ENCODE measurements at places on chromosomes 2 and 18.

DNA sequence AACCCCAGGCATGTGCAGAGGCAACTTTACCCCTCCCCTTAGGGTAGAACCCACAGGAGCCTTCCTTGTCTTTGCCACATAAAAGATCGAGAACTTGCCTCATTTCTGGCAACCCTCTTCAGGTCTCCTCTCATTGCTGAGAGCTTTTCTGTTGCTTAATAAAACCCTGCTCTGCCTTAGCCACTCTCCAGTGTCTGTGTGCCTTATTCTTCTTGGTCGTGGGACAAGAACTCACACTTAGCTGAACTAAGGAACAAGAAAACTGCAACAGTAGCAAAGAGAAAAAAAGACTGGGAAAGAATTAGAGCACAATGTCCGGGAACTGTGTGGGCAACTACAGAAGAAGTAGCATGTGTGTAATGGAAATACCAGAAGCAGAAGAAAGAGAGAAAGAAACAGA is 56.2 kb upstream of the SMIM21 start:
- DNase-seq, result no peak

DNA sequence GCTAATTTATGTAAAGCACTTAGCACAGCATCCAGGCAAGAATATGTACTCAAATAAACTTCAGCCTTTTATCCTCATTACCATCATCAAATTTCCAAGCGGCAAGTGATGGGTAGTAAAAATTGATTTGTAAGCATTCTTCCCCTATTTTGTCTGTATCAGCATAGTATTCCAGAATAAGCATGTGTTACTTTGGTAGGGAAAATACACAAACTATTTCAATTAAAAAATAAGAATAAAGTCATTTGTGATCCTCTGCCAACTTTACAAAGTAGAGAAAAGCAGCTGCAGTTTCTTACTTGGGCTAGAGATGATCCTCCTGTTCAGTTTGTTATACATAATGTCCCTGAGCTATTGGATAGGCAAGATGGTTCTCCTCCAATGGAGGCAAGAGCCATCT is 493.2 kb downstream of the ZEB2 start:
- no peak for DNase-seq

- DNase-seq, result no peak
Measured at GRCh38 chr2:75246441-75247167, 47.3 kb upstream of the TACR1 start.

- no peak for DNase-seq
Measured at GRCh38 chr2:208319391-208319790, 53.3 kb downstream of the PIKFYVE start.

- no peak for DNase-seq
Measured at GRCh38 chr2:146503366-146503765, 1341.5 kb upstream of the ACVR2A start.

DNA sequence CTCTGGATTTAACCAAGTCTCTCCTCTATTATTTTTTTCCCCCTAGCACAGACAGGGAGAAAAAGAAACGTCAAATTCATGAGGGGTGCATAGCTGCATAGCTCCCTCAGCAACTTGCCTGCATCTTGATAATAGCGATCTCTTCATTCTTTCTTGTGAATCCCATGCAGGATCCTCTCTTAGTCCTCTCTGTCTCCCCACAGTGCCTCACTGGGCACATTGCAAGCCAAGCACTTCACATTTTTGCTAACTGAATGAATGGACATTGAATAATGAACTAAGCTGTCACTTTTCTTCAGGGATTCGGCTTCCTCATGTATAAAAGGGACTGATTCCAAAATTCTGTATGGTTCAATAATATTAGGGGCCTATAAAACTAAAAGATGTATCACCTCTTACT is 2.9 kb upstream of the EPB41L3 start:
- no peak for DNase-seq

DNA sequence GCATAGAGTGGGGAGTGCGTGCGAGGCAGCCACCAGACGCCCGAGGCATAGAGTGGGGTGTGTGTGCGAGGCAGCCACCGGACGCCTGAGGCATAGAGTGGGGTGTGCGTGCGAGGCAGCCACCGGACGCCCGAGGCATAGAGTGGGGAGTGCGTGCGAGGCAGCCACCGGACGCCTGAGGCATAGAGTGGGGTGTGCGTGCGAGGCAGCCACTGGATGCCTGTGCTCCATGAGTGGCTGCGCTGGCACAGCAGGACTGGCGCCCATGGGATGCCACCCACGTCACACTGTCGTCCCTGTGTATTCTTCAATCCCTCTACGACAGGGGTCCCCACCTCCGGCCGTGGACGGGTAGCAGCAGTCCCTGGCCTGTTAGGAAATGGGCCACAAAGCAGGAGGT is 221.9 kb downstream of the HDAC4 start:
- DNase-seq, result no peak

DNA sequence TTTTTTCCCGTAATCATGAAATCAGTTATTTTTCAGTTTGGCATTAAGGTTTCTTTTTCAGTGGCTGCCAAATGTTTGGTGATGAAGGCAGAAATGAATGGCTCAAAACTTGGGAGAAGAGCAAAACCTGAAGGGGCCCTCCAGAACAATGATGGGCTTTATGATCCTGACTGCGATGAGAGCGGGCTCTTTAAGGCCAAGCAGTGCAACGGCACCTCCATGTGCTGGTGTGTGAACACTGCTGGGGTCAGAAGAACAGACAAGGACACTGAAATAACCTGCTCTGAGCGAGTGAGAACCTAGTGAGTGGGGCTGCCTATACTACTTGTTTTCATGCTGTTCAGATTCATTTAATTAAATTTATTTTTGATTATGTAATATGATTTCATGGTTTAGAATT is 29.2 kb upstream of the MSH2 start:
- no peak for DNase-seq

GRCh38 chr2:169093535-169093934 is 24.2 kb downstream of the DHRS9 start:
- no peak for DNase-seq

- no peak for DNase-seq
Measured at GRCh38 chr18:3319399-3319798, 57.5 kb downstream of the MYL12B start.

DNA sequence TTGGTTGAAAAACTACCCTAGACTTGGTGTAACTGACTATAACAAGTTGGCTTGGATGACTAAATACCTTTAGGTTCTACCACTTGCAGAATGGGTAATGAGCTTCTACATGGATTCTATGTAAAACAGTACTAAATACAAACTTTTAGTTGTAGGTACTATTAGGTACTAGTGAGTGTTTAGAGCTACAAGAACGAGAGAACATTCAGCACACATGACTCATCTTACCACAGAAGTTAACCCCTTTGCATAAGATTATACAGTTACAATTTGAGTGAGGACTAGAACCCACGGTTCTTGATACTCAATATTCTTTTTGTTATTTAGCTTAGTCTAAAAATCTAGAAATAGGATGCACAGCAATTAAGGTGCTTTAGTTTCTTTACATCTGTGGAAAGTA is 101.7 kb upstream of the TFCP2L1 start:
- DNase-seq, result no peak

DNA sequence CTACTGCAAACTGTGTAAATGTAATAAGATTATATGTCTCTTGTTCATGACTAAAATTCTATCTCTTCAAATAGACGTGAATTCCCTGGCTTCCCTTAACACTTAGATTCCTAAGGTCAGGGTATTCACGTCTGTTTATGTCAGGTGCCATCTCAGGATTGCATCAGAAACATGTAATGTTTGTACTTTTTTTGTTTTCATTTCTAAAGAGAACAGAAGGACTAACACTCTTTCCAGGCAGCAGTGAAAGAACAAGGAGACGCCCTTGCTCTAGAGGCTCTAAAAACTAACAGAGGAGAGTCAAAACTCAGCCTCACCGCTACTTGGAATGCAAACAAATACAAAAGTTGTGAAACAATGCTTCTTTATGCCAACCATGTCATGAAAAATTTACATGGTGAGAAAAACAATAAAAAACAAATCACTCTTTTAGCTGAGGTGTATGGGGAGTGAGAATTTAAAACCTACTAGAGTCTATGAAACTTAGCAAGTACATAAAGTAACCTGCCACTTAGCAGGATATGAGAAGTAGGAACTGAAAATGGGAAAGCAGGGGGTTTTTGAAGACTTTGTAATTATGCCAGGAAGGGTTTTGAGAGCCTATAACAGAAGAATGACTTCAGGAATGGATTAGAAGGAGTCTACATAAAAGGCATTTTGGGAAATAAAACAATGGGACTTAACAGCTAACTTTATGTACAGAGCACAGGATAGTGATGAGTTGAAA is 522.7 kb downstream of the THSD7B start:
- DNase-seq, result no peak

DNA sequence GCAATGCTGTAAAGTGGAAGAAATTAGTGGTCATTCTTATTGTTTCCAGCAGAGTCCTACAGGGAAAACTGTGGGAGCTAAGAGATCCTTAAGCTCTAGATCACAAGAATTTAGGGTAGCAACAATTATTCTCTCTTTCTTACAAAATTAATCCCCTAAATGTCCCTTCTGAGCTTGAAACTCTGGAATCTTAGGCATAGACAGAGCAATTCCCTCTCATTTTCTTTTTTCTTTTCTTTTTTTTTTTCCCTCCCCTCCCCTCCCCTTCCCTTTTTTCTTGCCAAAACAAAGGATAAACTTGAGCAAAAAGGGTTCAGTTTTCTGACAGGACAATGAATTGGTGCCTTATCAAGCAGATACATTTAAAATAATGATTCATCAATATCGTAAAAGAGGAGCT is 441.0 kb downstream of the DSC3 start:
- DNase-seq, result no peak

DNA sequence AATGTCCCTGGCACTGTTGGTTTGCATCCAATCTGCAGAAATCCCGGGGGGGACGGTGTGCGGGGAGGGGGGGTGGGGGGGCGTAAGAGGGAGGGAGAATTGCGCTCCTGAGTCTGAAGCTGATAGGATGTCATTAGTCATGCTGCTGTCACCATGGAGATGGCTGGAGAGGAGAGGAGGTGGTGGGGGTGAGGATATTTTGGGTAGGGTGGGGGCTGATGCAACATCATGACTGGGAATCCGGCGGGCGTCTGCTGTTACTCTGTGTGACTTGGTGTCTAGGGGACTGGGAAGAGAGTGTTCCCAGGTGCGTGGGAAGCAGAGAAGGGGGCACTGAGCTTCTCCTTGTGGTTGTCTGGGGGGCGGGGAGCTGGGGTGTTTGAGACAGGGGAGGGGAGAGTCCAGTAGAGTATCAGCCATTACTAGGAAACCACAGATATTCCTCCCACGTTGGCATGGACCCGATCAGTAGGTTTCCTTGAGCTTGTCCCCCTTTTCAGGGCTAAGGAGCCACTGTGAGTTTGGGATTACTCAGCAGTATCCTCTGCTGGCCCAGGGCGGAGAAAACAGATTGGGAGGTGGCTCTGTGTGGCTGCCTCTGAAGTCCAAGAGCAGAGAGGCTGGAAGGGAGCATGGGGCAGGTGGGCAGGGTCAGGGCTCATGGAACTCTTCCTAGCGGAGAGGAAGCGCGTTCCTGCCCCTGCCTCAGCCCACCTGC is 18.9 kb downstream of the TET3 start:
- DNase-seq, result no peak

Data from pancreas (tissue), 10 donors.